ENCODE measurements at places on chromosomes 2 and 18.

- no peak for DNase-seq
Measured at GRCh38 chr2:153072813-153073212, 354.4 kb downstream of the ARL6IP6 start.

DNA sequence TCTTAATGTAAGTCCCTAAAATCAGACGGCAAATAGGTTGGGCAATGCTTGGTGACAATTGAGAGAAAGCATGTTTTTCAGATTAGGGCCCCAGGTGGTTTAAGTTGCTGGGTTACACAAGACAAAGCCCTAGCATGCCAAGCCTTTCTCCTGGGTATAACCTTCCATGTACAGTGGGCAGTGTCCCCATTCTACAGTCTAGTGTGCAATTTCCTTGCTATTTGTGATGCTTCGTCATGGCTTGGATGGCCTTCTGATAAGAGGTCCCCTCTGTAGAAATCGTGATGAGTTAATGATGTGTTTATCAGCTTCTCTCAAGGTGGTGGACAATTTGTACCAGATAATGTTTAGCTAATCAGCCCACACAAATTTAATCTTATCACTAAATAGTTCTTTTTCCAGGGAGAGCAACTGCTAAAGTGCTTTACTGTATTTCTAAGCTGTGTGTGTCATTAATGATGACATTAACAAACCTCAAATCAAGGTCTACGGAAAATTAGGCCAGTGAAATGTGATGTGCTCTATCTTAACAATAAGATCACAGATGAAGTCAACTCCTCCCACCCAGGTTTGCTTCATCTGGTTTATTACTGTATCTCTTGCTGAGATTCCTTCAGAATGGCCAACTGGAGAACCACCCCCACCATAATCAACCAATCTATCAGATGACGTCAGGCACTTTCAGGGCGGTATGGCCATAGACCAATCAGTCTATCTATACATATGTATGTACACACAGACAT lies 61.7 kb downstream of the PLB1 start:
- DNase-seq = no peak

GRCh38 chr2:14750433-14750832 lies 117.9 kb downstream of the LRATD1 start:
- DNase-seq = no peak

- DNase-seq = peak; percentile 77
Measured at GRCh38 chr2:172461591-172462372, 34.4 kb downstream of the ITGA6 start.

DNA sequence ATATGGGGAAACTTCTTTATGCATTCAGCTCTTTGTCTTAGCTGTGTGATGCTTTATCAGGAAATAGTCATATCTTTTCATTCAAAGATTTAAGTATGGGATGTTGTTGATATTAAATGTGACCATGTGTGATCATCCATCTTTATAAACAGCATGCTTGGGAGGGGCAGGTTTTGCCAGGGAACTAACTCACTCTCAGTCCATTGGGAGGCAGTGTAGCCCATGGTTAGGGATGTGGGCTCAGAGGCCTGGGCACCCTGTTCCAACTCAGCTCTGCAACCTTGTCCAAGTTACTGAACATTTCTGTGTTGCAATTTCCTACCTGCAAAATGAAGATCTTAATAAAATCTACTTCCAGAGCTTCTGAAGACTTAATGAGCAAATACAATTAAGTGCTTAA lies 92.0 kb upstream of the BCL2L11 start:
- DNase-seq = no peak

DNA sequence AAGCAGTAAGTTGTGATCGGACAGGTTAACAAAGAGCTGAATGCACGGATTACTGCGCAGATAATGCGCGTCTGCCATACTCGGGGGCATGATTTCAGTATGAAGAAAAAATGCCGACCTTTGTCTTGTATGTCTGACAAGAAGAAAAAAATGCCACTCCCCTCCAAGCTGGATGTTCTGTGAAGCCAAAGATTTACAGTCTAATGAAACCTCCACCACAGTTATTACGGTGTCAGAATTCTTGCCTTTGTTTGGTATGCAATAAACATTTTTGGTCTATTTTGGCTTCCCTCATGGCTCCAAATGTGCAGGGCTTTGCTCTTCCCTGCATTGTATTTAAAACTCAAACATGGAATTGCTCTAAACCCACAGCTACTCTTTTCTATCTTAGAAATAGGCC lies 72.2 kb upstream of the THUMPD2 start:
- DNase-seq = no peak

GRCh38 chr2:2586931-2587330 lies 255.9 kb upstream of the MYT1L start:
- no peak for DNase-seq

- no peak for DNase-seq
Measured at GRCh38 chr2:216908300-216908699, 48.4 kb upstream of the TNP1 start.

Data from activated T-cell treated with anti-CD3 and anti-CD28 coated beads for 1 hour (primary cell).